ENCODE measurements at places on chromosomes 3 and 15.

DNA sequence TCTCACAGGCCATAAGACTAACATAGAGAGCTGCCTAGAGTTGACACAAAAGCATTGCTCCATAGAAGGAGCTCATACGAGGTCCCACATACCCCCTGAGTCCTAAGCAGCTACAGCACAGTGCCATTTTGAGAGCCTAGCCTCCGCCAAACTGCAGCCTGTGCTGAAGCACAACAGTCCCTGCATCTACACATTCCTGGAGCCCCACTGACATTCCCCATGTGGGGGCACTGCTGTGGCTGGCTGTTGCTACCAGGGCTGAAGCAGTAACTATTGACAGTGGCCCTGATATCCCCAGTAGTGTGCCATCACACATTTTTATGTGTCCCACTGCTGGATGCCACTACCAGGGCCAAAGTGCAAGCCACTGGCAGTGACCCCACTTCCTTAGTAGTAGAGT, 80.3 kb downstream of the CERS3 start:
- DNase-seq = no peak

DNA sequence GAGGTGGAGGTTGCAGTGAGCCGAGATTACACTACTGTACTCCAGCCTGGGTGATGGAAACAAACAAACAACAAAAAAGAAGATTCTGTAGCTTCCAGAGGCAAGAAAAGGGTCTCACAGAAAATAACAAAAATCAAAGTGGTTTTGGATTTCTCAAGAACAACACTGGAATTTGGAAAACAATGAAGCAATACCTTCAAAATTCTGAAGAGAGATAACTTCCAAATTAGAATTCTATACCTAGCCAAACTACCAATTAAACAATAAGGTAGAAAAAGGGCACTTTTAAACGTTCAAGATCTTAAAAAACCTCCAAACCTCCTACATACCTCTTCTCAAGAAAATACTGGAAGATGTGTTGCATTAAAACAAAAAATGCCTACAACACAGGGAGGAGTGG, 4.9 kb upstream of the CDCP1 start:
- DNase-seq = no peak

- no peak for DNase-seq
These were observed 958.8 kb downstream of the ZPLD1 start for GRCh38 chr3:103393395-103394186.

DNA sequence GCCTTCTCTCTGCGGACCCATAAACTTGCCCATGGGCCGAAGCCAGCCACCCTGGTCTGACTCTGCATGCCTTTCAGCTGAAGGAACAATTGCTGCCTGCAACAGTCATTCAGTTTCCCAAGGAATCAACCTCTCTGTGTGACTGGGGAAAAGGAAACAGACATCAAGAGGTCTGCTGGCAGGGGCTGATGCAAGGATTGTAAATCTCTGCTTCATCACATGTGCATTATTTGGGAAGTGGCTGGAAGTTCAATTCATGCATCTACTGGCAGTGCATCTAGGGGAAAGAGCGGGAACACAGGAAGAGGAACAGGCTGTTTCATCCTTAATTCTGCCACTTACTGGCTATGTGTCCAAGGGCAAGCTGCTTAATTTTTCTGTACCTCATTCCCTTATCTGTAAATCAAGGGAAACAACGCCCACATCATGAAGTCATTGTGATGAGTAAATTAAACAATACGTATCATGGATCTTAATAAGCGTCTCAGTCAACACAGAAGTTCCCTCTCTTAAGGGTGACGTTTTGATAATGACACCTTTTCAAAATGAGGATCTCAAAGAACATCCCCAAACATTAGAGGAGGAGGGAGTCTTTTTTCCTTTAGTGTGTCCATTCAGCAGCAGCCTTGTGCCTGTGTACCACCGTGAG, 17.4 kb upstream of the ADPGK start:
- DNase-seq = no peak

- DNase-seq = no peak
These were observed 341.1 kb upstream of the SEMA6D start for GRCh38 chr15:47376190-47376589.
